ENCODE measurements at places on chromosomes 7 and 10. TPM values are rescaled to one million over a fixed set of nuclear protein-coding genes. Genes with fewer than 3 reads are reported as not detected.

The CYP3A5 gene
- 13.6 TPM for polyA plus RNA-seq

The PANK1 gene
- polyA plus RNA-seq, result 7.5 TPM

The SFRP4 gene
- 0.28 TPM for polyA plus RNA-seq

The GIMAP6 gene
- polyA plus RNA-seq, result 10.2 TPM

The HUS1 gene
- 25.7 TPM for polyA plus RNA-seq

The CACNB2 gene
- polyA plus RNA-seq, result 4.7 TPM

The LMBR1 gene
- polyA plus RNA-seq, result 18.1 TPM

The CALCR gene
- polyA plus RNA-seq, result not detected

The TUBB8 gene
- not detected for polyA plus RNA-seq
